ENCODE measurements at places on chromosomes 6 and 20.

DNA sequence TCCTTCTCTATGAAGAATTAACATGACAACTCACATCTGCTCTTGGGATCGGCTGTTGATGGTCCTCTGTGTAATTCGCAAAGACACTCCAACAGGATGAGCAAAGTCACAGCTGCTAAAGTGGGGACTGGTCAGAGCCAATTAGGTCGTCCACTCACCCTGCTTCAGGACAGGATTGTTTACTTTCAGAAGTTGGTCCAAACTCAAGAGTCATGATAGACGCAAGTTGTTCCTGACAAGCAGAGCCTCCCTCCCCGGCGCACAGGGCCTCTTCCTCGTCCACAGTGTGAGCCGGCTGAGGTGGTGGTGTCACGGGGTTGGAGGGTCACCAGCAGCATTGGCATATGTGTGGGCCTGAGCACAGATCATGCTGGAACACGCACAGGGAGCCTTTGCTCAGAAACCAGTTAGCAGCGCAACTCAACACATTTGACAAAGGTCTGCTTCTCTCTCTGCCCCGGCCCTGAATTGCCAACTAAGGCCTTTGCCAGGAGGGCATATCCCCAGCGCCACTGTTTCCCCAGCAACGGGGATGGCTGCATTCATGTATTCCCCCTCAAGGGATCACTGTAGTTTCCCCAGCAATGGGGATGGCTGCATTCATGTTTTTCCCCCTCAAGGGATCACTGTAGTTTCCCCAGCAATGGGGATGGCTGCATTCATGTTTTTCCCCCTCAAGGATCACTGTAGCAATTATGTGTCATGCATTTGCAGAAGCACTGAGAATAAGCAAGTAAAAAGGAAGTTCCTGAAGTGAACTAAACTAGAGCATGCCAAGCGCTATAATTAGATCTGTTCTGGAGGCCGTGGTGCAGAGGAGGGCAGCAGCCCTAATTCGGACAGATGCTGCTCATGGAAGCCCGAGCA is 111.7 kb downstream of the THBS2 start:
- DNase-seq: no peak

- no peak for DNase-seq
Observed at GRCh38 chr6:5994234-5994998, 12.3 kb downstream of the NRN1 start.

DNA sequence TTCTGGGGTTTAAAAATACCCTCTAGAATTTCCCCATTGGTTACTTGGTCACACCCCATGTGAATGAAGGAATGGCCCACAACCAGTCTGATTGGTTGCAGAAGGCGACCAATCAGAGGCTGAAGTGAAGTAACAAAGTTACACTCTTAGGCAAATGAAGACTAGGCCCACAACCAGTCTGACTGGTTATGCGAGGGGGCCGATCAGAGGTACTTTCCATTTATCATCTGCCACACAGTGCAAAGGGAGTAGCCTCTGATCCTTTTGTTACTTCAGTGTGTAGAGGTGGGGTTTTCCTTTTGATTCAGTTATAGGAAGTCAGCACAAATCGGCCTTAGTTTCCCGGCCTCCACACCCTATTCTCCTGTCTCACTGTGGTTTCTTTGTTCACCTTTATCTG is 61.2 kb upstream of the SGK1 start:
- DNase-seq: no peak

GRCh38 chr20:34435589-34435988 is 72.5 kb downstream of the ITCH start:
- DNase-seq: no peak

DNA sequence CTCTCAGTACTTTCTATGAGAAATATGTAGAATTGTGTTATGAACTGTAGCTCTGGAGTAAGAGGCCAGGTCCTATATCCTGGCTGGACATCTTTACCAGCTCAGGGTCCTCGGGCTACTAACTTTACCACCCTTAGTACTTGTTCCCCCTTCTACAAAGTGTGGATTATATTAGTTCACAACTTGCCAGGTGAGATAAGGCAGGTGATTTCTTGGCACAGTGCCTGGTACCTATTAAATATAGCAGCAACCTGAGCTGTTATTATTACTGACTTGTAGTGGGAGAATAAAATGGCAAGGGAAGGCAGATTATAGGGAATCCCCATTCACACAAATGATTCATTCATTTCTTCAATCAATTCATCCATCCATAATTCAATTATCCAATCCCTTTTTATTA is 150.1 kb downstream of the DOK5 start:
- no peak for DNase-seq

- no peak for DNase-seq
Observed at GRCh38 chr20:59069026-59069425, 26.4 kb upstream of the PRELID3B start.

DNA sequence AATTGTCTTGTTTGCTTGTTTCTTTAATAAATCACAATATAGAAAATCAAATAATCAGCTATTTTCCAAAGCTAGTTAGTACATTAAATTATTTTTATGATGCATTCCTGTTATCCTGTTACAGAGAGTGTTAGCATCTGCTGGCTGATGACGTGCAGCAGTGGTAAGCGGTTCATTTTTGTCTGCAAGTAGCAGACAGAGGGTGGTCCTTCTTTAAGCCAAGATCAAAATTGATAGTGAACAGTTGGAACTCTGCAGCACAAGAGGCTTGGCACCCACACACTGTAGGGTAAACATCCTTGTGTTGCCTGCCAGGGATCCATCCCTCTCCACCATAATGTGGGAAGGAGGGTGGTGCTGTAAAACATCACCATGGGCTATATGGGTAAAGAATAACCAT is 158.3 kb downstream of the FRK start:
- no peak for DNase-seq

- DNase-seq: peak; percentile 31
Observed at GRCh38 chr6:157822245-157823000, 623 bp upstream of the SNX9 start.

DNA sequence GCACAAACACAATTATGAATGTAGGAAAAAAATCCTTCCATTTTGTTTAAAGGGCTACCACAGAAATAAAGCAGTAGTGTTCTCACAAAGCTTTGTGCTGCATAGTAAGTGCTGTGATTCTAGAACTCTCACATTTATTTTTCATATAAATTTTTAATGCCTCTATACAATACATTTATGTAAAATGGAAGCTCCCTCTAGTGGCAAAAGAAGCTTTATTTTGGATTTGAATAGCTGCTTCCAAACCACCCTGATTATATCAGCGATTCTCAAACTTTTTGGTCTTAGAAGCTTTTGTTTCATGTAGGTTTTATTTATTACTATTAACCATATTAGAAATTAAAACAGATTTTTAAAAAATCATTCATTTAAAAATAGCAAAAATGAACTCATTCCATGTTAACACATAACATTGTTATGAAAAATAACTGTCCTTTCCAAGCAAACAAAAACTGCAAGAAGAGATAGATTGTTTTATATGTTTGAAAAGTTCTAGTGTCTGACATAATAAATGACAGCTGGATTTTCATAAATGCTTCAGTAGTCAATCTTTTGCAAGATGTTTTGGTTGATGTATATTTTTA is 38.4 kb downstream of the HS3ST5 start:
- no peak for DNase-seq

GRCh38 chr20:63585616-63586565 is 11.9 kb upstream of the HELZ2 start:
- no peak for DNase-seq

DNA sequence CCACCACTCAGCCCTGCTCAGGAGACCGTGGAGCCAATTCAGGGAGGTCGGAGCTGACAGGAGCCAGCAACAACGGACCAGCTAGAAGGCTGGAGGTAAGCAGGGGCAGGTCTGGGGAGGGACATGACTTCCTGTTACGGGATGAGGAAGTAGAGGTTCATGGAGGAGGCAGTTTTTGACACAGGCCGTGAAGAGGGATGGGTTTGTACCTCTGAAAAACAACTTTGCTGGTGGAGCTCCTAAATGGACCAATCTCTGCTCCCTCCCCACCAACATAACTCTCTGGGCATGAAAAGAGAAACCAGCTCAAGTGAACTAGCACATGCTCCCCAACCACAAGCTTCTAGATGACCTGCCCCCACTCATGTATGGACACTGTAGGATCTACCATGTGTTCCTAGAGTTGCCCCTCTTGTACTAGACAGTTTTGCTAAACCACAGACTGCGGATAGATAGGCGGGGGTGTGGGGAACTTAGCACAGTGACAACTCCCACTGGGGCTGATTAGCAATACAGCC is 31.4 kb downstream of the RALGAPA2 start:
- no peak for DNase-seq

GRCh38 chr6:148521586-148521985 is 178.9 kb downstream of the SASH1 start:
- no peak for DNase-seq

- no peak for DNase-seq
Observed at GRCh38 chr6:142935553-142936517, 9.1 kb downstream of the HIVEP2 start.

DNA sequence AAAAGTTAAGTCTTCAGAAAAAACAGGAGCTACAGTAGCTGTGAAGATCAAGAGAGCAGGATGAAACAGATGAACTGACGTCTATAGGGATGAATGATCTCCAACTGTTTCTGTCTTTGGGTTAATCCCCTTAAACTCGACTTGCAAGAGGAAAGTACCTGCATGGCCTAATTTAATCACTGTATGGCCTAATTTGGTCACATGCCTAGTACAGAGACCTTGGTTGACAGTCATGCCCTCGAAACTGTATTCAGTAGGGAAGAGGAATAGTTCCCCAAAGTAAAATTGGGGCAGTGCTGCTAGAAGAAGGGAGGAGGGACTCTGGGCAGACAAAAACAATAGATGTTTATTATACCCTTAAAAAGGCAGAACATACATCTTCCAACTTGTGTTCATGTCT is 10.0 kb upstream of the SMAP1 start:
- DNase-seq: no peak

- DNase-seq: no peak
Observed at GRCh38 chr6:35722121-35722761, 14.6 kb upstream of the ARMC12 start.

DNA sequence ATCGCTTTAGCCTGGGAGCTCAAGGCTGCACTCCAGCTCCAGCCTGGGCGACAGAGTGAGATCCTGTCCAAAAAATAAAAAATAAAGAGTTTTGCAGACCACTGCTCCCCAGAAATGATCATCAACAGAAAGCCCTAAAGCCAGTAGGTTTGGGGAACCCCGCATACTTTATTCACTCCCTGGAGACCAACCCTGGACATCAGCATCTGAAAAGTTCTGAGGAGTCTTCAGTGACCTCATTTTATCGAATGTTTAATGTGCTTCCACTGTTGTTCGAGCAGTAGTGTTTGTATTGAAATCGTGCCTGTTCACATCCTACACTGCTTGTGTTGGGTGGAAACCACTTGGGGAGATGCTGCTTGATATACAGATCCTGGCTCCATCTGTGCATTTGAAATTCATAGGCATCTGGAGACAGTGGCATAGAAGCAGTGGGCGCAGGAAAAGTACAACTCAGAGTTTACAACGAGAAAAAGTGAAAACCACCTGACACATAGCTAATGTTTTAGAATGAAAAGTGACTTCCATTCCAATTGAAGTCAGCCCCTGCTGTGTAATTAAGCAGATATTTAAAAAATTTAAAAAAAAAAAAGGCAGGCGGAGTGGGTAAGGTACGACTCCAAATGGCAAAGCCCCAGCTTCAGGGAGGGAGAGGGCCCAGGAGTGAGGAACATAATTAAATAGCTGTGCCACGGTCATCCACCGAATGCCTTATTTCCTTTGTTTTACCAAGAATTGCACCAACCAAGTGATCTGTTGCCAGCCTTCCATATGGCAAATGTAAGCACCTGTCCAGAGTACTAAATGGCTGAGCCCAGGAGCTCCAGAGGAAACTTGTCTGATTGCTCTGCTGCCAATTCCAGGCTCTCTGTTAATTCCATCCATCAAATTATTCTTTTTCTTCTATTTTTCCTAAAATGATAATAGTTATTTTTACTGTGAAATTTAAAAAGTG is 100.4 kb upstream of the NAA20 start:
- DNase-seq: no peak

DNA sequence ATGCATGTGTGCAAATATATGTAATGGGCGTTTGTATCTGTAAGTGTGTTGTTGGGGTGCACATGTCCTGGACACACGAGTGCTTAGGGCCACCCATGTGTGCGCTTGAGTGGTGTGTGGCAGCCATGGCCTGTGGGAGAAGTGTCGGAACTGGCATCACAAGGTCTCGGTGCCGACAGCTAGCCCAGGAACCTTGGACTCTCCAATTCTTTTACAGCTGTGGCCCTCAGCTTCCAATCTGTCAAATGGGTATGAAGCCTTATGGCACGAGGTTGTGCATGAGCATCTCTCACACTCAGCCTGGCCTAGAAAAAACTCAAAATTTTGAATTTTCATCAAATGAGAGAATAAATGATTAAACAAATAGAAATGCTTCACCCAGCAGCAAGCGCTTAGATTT is 42.0 kb downstream of the SPDEF start:
- no peak for DNase-seq

DNA sequence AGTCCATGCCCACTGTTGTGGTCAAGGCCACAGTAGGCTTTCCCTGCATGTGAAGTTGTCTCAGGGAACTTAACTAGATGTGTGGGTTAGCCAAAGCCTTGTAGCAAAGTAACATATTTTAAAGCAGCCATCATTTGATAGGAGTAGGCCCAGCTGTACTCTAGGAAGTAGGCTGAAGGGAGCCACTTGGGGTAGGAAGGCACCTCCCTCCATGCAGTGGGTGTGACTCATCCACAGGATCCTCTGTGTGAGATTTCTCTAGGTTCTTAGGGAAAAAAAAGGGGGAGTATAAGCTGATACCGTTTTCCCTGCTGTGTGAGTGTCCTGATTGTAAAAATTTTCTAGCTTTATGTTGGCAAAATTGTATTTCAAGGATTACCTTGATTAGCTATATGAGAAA is 44.7 kb downstream of the VAPB start:
- DNase-seq: no peak

GRCh38 chr20:24918579-24919566 is 30.2 kb upstream of the CST7 start:
- no peak for DNase-seq

- DNase-seq: no peak
Observed at GRCh38 chr20:34479627-34480026, 36.6 kb upstream of the DYNLRB1 start.

DNA sequence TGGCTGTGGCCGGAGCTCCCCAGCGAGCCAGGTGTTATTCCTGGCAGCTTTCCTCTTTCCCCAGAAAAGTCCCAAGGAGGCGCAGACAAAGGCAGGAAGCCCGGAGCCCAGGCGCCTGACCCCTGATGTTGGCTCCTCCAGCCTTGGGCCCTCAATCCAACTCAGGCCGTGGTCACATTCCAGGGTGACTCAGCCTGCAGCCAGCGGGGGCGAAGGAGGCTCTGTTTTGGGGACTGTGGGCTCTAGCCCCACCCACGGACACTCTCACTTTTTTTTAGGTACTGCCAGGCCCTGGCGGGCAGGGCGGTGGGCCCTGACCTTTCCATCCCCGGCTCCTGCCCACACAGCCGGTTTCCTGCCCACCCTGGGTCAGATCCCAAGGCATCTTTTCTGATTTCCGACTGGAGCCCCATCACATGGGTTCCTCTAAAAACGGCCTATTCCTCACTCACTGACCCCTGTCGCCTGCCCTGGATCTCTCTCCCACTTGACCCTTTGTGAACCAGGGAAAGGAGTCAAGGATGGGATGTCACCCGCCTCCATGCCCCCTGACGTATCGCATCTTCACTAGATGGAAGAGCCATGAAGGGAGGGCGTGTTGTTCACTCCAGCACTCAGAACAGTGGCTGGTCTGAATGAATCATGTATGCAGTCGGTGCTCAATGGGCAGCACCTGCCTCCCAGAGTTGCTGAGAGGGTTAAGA is 5.5 kb downstream of the PTGIS start:
- no peak for DNase-seq

Measured in HuH-7 (cell line).